ENCODE measurements at places on chromosomes 3 and 15. TPM values are rescaled to one million over a fixed set of nuclear protein-coding genes. Genes with fewer than 3 reads are reported as not detected.

GRCh38 chr3:104584682-104585081, 782.0 kb upstream of the ALCAM start:
- no peaks in the 10 kb centered on the region for H3K27me3 ChIP-seq
- DNase-seq = no peak

DNA sequence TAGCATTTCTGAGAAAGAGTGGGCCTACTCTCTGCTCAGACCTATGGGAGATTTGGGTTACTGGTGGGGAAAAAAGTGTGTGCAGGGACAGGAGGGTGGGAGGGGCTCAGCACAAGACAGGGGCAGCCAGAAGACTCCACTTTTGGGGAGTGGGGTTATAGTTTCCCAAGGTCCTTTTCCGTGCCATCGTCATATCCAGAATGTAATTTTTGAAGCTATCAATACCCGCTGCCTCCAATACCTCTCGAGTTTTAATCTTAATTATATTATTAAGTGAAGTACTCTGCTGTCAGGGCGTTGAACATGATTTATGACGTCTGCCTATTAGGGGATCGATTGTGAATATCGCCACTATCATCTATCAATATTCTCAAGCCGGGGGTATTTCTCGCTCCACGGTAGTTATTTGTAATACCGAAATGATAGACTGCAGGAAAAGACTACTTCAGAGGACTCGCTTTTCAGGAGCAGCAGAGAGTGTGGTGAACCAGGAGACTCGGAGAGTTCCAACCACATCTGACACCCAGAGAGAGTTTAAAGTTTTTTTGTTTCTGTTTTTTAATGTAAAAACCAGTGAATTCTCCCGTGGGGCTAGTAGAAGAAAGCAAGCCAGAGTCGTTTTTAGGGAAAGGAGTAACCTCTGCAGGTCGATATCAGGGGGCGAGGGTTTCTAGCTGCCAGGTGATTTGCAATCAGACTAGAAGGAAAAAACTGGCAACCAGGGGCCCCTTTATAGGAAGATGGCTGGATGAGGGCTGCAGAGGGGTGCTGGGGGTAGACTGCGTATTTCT, 20.6 kb downstream of the NR2F2 start:
- H3K4me1 ChIP-seq = peaks cover 83% of the 10 kb centered on the region
- peak overlapping the region; percentile 52 for H3K27ac ChIP-seq
- H3K4me3 ChIP-seq = peak overlapping the region; percentile 96
- DNase-seq = no peak
- H3K27me3 ChIP-seq = peaks cover 70% of the 10 kb centered on the region

GRCh38 chr3:73115806-73116205, 54.3 kb downstream of the EBLN2 start:
- H3K27me3 ChIP-seq = no peaks in the 10 kb centered on the region
- no peak overlapping the region for H3K27ac ChIP-seq
- no peaks in the 10 kb centered on the region for H3K36me3 ChIP-seq

DNA sequence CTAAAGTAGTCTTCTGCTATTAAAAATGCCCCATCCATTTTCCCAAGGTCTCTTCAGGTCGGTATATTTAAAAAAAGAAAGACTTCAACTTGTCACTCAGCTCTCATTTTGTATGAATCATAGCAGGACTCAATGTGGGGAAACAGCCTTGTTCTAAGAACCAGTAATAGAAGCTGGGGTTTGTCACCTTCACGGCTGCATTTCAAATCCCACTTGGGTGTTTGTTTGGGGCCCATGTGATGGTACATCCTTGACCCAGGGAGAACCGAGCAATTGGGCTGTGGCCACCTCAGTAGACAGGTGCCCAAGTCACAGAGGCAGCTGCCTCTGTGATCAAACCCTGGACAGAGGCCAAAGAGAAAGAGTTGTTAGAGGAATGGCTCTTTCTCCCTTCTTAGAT, 70.3 kb upstream of the ARL8B start:
- H3K36me3 ChIP-seq = no peaks in the 10 kb centered on the region
- no peaks in the 10 kb centered on the region for H3K4me1 ChIP-seq
- no peaks in the 10 kb centered on the region for H3K27me3 ChIP-seq
- no peak for DNase-seq

- H3K27ac ChIP-seq = no peak overlapping the region
- no peak for DNase-seq
- no peaks in the 10 kb centered on the region for H3K4me1 ChIP-seq
- no peaks in the 10 kb centered on the region for H3K27me3 ChIP-seq
- no peak overlapping the region for H3K4me3 ChIP-seq
These were observed 42.1 kb upstream of the FOXP1 start for GRCh38 chr3:71625676-71626075.

GRCh38 chr3:33875680-33876079, 77.2 kb downstream of the PDCD6IP start:
- no peaks in the 10 kb centered on the region for H3K4me1 ChIP-seq
- peaks cover 6% of the 10 kb centered on the region for H3K36me3 ChIP-seq
- no peak for DNase-seq
- no peaks in the 10 kb centered on the region for H3K27me3 ChIP-seq
- no peak overlapping the region for H3K27ac ChIP-seq

GRCh38 chr15:39850436-39850835, 67.8 kb upstream of the FSIP1 start:
- no peak for DNase-seq
- no peak overlapping the region for H3K4me3 ChIP-seq
- H3K27ac ChIP-seq = peak overlapping the region; percentile 32

DNA sequence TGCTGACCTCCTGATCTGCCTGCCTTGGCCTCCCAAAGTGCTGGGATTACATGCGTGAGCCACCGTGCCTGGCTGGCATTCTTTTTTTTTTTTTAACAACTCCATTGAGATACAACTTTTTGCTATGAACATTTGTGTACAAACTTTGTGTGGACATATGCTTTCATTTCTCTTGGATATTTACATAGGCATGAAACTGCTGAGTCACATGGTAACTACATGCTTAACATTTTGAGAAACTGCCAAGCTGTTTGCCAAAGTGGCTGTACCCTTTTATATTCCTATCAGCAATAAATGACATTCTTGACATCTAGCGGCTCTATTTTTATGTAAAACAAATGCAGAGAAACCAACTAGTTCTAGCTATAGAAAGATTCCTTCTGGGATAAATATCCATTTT, 8.7 kb upstream of the YEATS2 start:
- no peak overlapping the region for H3K27ac ChIP-seq
- no peak overlapping the region for H3K4me3 ChIP-seq
- no peak for DNase-seq
- H3K4me1 ChIP-seq = peaks cover 4% of the 10 kb centered on the region
- H3K27me3 ChIP-seq = no peaks in the 10 kb centered on the region
- H3K36me3 ChIP-seq = no peaks in the 10 kb centered on the region

DNA sequence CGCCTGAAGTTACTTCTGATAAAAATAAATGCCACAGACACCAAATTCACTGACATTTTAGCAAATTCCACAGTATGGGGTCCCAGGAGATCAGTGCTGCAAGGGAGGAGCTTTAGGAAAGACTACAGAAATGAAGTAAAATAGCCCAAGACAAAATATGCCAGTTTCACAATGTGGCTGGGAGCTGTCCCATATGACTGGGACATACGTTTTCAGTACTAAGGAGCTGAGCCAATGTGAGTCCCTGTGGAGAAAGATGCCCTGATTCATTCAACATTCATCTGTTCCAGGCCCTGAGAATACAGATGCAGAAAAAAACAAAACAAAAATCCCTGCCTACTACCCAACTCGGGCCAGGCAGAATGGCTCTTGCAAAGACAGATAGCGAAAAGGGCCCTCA, 63.4 kb upstream of the FAM174B start:
- H3K36me3 ChIP-seq = peaks cover 11% of the 10 kb centered on the region
- H3K27me3 ChIP-seq = peaks cover 6% of the 10 kb centered on the region
- DNase-seq = no peak
- H3K4me1 ChIP-seq = peaks cover 15% of the 10 kb centered on the region
- no peak overlapping the region for H3K27ac ChIP-seq
- H3K4me3 ChIP-seq = no peak overlapping the region

DNA sequence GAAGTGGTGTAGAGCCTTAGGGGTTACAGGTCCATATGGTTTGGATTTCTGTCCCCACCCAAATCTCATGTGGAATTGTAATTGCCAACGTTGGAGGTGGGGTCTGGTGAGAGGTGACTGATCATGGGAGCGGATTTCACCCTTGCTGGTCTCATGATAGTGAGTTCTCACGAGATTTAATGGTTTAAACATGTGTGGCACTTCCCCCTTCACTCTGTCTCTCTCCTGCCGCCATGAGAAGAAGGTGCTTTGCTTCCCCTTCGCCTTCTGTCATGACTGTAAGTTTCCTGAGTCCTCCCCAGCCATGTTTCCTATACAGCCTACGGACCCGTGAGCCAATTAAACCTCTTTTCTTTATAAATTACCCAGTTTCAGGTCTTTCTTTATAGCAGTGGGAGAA, 43.1 kb upstream of the MFGE8 start:
- H3K4me1 ChIP-seq = peaks cover 7% of the 10 kb centered on the region
- peak overlapping the region; percentile 67 for H3K27ac ChIP-seq
- DNase-seq = no peak

The GHSR gene
- total RNA-seq = not detected

The FBXO40 gene
- not detected for total RNA-seq

The CCDC80 gene
- total RNA-seq = 49.8 TPM

The KLHL40 gene
- not detected for total RNA-seq

The ZNF620 gene
- 24.0 TPM for total RNA-seq

The CHRNA3 gene
- 3.8 TPM for total RNA-seq
